ENCODE measurements at places on chromosomes 3 and 15.

- DNase-seq, result no peak
Observed at GRCh38 chr15:101543431-101543830, 53.9 kb upstream of the PCSK6 start.

DNA sequence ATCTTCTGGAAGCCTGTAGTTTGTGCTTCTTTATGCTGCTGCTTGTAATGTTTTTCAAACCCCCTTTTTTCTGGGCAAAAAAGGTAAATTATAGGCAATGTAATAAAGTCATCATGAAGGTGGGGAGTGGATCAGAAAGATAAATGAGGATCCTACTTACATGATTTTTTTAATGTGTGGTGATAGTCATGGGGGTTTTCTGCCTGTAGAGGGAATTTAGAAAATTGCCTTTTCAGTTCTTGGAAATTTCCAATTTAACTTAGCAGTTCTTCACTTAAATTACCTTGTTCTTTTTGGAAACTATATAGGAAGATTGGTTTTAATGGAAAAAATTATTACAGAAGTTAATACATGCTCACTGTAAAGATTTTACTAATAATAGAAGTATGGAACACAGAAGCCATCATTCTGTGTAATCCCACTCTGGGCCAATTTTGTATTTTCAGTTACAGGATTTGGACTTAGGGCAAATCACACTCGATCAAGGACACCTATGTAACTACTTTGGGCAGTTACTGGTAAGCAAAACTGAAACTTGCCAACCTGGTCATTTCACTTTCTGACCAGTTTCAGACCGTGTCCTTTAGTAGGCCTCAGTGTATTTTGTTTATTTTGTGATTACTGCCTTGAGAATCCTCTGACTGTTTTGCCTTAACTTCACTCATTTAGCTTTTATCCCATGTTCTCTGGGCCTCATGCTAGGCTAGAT lies 10.5 kb upstream of the SCAANT1 start:
- DNase-seq, result no peak

GRCh38 chr3:43410592-43410991 lies 124.3 kb downstream of the SNRK start:
- DNase-seq, result no peak

DNA sequence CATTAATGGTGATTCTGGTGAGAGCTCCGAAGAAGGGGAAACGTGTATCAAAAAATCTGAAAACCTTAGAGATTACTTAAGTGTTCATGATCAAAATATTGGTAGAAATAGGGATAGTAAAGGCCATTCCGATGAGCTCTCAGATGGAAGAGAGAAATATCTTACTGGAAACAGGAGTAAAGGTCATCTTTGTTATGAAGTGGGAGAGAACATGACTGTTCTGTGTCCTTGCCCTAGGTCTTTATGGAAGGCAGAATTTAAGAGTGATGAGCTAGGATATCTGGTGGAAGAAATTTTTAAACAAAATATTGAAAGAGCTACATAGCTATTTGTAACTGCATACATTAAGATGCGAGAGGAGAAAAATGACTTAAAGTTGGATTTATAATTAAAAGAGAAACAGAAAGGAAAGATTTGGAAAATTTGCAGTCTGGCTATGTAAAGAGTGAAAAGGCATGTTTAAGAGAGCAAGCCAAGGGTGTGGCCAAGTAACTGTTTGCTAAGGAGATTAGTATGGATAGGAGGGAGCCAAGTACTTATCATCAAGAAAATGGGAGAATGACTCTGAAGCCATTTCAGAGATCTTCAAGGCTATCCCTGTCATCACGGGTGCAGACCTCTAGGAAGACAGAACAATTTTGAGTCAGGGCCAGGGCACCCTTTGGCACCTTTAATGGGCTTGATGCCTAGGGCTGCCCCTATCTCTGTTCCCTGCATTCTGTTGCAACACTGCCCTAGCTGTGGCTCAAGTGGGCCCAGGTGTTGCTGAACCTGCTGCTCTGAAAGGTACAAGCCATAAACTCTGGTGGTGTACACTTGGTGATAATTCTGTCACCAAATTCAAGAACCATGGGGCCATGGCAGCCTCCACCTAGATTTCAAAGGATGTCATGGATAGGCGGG lies 27.3 kb downstream of the SLMAP start:
- no peak for DNase-seq

- no peak for DNase-seq
Observed at GRCh38 chr3:72529081-72529480, 319.2 kb downstream of the SHQ1 start.

DNA sequence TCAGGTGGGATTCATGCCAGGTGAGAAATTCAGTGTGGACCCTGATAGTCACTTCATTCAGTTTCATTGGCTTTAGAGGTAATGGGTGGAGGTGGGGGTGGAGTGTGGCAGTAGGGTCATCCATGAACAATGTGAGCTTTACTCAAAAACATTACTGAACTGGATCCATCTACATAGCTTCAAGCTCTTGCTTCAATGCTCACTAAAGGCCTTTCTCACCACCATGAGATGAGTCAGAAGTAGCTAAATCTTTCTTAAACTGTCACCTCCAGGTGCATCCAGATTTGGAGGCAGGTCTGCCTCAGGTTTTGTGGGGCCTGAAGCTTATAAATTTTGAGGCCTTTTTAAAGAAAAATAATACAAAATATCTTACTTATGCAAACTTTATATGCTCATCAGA lies 363.6 kb downstream of the CHST2 start:
- DNase-seq, result no peak

DNA sequence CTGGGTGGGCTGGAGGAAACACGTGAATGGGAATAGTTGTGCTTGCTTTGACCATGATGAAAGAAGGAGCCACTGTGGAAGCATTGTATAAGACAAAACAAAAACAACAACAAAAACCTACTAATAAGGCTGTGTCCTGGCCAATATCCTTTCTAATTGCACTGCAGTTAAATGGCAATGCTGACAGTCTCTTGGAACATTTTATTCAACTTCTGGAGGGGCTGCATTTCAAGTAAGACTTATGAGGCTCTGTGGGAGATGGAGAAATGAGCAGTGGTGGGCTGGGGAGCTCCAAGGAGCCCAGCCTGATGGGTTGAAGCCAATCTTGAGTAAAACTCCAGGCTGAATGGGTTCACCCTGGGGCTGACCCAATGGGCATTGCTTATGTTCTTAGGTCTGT lies 99.8 kb upstream of the ROPN1 start:
- DNase-seq, result no peak

GRCh38 chr3:138845771-138846173 lies 11.0 kb upstream of the PIK3CB start:
- DNase-seq, result no peak

GRCh38 chr3:159770998-159771397 lies 217.6 kb upstream of the IL12A start:
- no peak for DNase-seq

- DNase-seq, result no peak
Observed at GRCh38 chr3:30628205-30628900, 22.0 kb downstream of the TGFBR2 start.

DNA sequence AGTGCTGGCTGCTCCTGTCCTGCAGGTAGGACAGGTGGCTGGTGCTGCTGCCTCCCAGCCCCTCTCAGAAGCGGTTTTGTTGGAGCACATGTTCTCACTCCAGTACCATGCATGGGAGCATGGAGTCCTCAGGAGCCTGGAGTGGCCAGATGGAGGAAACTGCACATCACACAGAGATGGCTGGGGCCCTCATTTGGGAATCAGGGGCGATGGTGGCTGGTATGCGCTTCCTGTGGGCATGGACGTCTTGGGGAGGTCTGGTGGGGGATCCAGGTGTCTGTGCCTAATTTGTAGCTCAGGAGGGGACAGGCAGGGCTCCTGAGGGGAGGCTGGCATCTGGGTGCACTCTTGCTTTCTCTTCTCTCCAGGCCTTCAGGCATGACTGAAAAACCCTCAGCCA lies 168.2 kb downstream of the KLF13 start:
- DNase-seq, result no peak

GRCh38 chr15:31510057-31510456 lies 183.4 kb downstream of the KLF13 start:
- no peak for DNase-seq

GRCh38 chr15:31278544-31279220 lies 48.0 kb upstream of the KLF13 start:
- no peak for DNase-seq

DNA sequence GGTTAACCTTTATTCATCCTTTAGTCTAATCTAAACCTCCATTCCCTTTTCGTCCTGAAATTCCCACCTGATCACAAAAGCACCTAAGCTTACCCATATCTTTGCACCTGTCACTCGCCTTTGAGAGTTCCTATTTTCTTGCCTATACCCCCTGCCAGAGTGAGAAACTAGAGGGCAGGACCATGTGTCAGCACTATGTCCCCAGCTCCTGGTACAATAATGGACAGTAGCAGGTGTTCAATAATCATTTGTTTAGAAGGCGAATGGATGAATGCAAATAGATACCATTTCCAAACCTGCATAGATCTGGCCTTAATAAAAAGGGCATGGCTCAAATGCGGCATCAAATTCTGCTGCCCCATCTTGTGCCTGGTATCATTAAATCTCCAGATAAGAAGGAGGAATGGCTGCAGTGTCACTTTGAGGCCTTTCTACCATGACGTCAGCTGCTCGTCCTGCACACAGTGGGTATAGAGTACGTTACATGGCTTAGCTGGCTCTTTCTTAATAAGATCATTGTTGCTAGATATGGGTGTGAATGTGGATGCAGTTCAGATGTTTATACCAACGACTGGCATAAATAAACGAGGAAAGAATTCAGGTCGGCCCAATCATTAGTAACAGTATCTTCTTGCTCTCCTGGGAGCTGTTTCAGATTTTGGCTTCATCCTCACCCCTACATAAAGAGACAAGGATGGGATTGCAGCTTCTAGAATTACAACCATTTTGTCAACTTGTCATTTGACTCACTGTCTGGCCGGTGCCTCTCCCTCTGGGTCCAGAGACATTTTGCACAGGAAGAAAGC lies 148.7 kb downstream of the RORA start:
- DNase-seq, result no peak

DNA sequence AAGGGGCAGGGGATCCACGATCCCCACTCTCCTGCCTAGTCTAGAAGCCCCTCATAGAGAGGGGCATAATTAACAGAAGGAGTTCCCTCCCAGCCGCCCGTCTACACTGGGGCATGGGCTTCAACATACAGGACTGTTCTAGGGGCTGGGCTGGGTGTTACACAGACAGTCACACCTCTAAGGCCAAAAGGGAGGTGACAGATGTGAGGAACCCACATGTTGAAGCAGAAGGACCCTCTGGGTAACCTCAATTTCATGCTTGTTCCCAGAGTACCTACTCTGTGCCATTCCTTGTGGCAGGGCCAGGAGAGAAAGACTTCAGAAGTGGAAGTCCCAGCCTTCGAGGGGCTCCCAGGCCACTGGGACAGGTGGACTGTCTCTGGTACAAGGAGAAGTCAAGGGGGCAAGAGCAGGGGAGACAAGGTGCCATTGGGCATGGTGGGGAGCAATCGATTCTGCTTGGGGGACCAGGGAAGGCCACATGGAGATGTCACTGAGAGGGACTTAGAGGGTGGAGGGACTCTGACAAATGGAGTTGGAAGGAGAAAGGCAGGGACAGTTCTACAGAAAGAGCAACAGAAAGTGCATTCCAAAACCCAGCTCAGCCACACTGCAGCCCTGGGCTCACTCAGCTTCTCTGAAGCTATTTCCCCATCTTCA lies 71.3 kb downstream of the CPN2 start:
- no peak for DNase-seq

DNA sequence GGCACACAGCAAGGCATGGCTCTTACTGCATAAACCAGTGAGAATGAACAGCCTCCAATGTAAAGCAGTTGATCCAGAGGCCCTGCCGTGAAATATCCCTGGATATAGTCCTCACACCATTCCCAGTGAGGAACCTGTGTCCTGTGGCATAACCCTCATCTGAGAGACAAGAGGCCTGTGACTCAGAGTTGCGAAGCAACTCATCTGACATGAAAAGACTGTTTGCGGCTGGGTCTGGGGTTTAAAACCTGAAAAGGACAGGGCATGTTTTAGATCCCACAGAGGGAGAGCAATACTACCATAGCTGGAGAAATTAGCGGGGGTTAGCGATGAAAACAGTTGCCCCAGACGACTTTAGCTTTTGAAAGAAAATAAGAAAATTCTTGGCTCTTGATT lies 165.3 kb upstream of the BHLHE40 start:
- DNase-seq, result no peak

DNA sequence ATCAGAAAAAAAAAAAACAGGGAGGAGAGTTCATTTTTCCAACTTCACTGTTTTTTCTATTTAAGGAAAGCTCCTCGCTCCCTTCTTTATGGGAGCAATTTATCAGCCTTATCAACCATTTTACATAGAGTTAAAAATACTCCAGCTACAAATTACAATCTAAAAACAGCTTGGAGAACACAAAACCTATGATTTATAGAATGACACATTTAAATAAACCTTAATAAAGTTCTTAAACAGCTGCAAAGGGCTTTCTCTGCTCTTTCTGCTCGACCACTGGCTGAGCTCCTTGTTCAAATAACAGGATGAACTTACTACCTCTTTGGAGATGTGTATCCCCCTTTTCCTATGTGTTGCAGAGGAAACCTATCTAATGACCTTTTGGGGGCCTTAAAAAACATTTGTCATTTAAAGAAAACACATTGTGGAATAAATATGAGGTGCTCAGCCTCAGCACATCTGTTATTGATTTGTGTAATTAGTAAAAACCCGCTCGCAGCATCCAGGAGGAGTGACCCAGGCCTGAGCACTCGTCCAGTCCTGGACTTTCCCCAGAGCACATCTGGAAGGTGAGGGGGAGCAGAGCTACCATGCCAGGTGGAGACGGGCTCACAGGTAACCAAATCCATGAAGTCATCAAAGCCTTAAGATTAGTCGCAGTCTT lies 231.2 kb downstream of the ATP8B4 start:
- DNase-seq, result no peak

- DNase-seq, result no peak
Observed at GRCh38 chr15:88708655-88709054, 69.8 kb downstream of the ISG20 start.

GRCh38 chr3:126477061-126477380 lies 1.3 kb upstream of the ZXDC start:
- no peak for DNase-seq

- no peak for DNase-seq
Observed at GRCh38 chr3:178522200-178523052, 13.8 kb upstream of the KCNMB2 start.

- DNase-seq, result no peak
Observed at GRCh38 chr15:39215015-39215414, 365.9 kb upstream of the THBS1 start.

- DNase-seq, result no peak
Observed at GRCh38 chr3:87161013-87161412, 66.1 kb upstream of the CHMP2B start.

GRCh38 chr3:107651782-107652181 lies 129.0 kb downstream of the BBX start:
- DNase-seq, result no peak

DNA sequence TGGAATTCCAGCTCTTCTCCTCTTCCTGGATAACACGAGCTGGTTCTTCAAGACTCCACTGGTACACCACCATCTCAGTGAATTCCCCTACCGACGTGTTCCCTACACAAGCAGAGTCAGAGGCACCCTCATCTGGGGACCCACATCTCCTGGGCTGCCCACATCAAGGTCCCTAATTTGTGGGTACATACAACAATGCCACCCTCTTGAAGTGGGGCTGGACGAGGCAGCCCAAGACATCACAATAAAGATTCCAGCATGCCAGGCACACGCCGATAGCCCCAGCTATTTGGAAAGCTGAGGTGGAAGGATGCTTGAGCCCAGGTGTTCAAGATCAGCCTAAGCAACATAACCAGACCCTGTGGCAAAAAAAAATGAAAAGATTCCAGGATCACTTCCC lies 221.2 kb upstream of the LINGO1 start:
- no peak for DNase-seq

Measured in non-pigmented ciliary epithelial cell (primary cell).